Kasumi-1 (cell line): ENCODE measurements at places on chromosomes 1 and 21.
A peak's percentile ranks its signal among the peaks of the same experiment; 100 is the strongest.

DNA sequence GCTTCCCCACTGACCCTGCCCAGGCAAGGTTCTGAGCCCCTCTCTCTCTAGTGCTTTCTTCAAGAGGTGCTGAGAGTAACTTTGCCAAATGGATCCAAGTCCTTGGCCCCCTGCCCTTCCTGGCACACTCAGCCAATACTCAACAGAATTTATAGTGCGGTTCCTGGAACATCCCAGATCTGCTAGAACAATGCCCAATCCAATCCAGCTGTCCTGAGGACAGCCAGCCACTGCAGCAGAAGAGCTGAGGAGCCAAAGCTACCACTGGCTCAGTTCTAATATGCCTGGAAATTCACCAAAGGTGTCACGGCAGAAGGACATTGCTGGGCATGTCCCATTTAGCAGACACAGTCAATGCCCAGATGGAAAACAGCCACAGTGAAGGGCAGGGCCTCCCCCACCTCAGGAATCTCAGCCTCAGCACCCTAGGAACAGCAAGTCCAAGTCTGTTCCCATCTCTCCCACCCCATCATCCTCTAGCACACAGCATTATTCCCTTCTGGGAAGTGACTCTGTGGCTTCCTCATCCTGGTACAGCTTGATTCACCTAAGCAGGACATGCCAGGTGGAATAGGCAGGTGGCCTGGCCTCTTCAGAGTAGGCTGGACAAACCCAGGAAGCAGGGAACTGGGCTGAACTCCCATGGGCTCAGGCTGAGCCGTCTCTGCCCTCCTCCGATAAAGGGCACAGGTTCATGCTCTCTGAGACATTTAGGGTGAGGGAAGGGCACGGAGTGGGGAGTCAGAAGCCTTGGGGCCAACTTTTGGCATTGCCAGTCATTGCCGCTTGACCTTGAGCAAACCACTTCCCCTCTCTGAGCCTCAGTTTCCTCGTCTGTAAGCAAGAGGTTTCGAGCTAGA is 24.6 kb downstream of the PMVK start:
- no peak for DNase-seq

- no peak for DNase-seq
Measured at GRCh38 chr1:203325418-203326091, 20.2 kb downstream of the BTG2 start.

DNA sequence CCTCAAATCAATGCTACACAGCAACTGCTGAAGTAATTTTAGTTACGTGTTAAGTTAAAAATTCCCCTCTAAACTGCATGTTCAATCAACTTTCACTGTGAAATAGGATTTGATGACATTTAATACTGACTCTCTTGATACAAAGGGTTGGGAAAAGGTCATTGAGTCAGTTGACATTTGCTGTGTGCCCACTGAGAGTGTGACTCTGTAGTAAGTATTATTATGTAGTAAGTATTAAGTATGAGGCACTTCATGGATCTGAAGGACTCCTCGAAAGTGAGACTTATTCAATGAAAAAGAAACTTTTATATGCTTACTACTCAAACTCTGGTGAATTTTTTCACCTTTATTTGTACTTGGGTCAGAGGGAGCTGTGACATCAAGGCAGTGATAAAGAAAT is 83.1 kb upstream of the S1PR1 start:
- no peak for DNase-seq

- no peak for DNase-seq
Measured at GRCh38 chr21:38459490-38459889, 38.8 kb downstream of the ERG start.

- peak; percentile 85 for DNase-seq
Measured at GRCh38 chr21:15732290-15732995, 2.7 kb downstream of the USP25 start.

DNA sequence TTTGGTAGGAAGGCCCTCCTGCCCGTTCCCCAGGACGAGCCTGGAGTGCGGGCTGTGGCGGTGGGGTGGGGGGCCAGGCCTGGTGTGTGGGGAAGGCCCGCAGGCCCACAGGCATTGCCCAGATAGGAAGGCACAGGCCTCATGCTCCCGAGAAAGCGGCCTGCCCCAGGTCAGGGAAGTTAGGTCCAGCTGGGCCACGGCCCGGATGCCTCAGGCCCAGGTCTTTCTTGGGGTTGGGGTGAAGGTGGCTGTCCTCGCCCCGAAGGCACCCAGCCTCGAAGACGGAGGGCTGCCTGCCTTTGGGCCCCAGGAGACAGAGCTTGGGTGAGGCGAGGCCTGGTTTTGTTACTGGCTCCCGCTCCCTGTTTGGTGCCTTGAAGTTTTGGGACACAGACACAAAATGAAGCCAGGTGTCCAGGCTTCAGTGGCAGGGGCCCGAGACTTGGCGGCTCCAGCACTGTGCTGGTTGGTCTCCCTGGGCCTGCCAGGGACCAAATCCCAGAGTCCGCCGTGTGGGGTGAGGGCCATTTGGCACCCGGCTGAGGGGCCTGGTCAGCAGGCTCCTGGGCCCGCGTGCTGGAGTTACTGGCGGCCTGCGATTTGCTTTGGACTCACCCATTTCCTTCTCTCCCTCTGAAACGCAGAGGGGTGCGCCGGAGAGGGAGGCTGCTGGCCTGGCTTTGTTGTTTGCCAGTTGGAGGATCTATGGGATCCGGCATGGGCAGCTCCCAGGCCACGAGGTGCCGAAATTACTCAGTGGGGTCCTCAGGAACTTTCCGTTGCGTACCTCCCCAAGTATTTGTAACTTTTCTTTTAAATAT is 2.0 kb downstream of the SKI start:
- no peak for DNase-seq

DNA sequence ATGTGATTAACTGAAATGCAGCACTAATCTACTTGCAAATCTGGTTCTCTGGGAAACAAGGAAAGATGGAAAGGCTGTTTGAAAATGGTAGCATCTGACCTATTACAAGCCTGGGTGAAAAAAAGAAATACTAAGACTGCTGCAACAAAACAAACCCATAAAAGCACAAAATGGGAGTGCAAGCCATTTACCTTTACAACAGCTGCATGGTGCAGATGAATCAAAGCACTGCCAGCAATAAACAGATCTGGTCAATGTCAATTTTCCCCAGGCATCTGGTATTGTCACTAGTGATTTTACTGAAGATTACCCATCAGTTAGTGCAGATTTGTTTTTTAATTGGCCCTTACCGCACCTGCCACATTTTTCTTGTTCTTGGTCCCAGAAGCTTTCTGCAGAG is 1341.7 kb downstream of the PLA2G4A start:
- DNase-seq, result no peak

DNA sequence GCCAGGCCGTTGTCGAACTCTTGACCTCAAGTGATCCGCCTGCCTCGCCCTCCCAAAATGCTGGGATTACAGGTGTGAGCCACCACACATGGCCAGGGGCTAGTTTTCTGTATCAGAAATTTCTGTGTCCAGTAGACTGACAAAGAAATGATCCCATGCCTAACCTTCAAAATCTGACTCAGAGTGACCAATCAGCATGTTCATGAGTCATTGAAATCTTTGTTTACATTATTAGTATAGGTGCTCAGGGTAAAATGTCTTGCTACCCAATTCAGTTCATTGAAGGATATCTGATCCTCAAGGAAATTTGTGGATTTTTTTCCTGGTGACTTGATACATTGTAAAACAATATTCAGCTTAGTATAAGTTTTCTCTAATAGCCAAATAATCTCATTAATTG is 11.0 kb upstream of the LDLRAD2 start:
- DNase-seq, result no peak

- no peak for DNase-seq
Measured at GRCh38 chr1:61140778-61141177, 58.4 kb downstream of the NFIA start.

GRCh38 chr1:75671708-75672107 is 52.8 kb upstream of the ACADM start:
- DNase-seq, result no peak

GRCh38 chr1:245118806-245119205 is 36.0 kb upstream of the KIF26B start:
- DNase-seq, result no peak

DNA sequence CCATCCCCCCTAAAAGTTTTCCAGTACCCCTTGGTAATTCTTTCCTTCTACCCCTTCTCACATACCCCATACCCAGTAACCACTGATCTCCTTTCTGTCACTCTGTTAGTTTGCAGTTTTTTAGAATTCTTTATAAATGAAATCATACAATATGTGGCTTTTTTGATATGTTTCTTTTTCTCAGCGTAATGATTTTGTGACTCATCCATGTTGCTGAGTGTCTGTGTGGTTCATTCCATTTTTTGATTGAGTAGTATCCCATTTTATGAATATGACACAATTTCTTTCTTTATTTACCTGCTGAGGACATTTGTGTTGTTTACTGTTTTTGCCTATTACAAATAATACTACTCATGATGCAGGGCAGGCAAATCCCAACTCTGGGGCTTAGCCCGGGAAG is 1605.3 kb downstream of the BRINP3 start:
- DNase-seq, result no peak

GRCh38 chr1:244075247-244075722 is 24.2 kb downstream of the ZBTB18 start:
- DNase-seq, result no peak

DNA sequence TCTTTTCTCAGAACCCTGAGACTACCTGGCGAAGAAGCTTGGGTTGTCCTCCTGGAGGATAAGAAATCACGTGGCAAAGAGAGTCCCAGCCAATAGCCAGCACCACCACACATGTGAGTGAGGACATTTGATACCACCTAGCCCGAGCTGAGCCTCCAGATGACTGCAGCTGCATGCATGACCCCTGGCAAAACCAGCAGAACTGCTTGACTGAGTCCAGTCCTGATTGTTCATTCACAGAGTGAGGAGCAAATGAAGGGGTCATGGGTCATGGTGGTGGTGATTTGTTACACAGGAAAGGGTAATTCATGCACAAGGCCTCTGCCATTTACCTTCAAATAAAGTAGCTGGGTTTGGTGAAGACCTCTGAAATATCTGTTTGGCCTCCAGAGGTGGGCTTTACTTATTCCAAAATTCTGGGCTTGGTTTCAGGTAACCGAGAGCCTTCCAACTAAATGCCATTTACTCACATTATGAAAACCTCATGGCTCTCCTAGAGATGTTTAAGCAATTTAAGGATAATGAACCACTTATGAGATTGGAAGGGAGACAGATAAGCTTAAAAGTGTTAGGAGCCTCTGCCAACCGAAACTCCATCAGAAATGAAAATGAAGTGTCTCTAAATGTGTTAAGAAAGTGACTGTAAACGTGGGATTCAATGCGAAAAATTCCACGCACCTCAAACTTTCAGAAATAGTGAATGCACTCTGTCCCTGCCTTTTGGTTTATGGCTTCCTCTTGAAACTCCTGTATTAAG is 163.3 kb downstream of the SLC35F3 start:
- DNase-seq, result no peak

DNA sequence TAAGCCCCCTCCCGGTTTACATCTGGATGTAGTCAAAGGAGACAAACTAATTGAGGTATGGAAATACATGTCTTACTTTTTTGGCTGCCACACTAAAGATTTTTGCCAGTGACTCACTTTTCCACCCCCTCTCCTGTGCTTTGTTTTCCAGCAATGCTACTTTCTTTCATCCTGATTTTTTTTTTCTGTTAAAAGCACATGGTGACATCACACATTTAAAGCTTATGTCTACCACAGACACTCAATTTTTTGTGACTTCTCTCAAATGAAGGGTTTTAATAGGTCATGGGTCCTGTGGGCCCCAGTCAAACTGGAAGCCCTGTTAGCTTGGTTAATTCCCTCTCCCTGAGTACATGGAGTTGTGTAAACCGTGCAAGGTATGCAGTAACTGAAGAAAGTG is 2.2 kb downstream of the PPP1R8 start:
- no peak for DNase-seq

GRCh38 chr1:181141431-181141910 is 53.0 kb downstream of the IER5 start:
- DNase-seq, result no peak

DNA sequence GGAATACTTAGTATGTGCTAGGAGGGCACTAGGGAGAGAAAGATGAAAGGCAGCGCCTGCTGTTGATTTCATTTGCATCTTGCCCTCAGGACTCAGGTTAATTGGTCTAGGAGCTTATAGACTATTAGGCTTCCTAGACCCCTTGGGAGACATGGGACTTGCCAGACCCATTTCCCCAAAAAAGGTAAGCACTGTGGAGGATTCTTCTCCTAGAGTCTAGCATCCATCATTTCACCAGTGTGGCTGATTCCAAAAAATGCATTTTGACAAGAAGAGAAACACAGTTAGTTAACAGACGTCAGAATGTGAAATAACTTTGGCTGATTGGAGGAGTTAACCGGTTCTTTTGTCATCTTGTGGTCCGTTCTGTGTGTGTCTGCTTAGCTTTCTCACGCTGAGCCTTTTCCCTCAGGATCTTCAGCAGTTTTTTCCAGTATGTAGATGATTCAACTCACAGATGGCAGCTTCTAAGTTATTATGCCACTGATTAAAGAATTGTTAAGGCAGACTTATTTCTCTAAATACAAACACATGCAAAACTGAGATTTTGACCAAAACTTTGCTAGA is 108.8 kb downstream of the KIF26B start:
- no peak for DNase-seq

DNA sequence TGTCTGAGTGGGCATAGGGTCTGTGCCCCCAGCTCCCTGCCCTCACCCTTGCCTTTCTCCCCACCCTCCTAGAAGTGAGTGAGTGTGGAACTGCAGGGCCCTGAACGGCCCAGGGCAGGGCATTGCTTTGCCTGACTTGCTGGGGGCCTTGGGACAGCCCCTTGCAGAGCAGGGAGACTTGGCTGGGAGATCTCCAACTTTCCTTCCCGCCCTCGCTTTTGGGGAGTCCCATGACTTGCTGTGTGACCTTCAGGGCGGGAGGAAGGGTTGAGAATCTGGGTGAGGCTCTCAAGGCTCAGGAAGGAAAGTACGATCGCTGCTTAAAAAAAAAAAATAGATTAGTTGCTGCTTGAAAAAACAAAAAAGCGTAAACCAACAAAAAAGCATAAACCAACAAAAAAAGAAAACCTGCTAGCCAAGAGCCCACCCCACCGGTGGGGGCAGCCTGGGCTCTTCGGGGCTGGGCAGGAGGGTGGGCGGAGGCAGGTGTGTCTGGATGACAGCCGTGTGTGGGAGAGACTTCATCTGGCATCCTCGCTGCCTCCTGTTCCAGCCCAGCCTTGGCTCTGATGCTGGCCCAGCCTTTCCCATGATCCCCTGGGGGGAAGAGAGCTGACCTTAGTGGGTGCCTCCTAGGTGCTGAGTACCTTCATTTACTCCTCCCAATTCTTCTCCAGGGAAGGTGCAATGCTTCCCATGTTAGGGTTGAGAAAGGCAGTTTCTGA is 6.5 kb downstream of the NBL1 start:
- no peak for DNase-seq

- DNase-seq, result no peak
Measured at GRCh38 chr1:48536477-48536876, 64.5 kb upstream of the SPATA6 start.

- DNase-seq, result no peak
Measured at GRCh38 chr1:208500375-208500774, 256.2 kb upstream of the PLXNA2 start.

GRCh38 chr1:35439626-35440025 is 117.6 kb downstream of the KIAA0319L start:
- no peak for DNase-seq

DNA sequence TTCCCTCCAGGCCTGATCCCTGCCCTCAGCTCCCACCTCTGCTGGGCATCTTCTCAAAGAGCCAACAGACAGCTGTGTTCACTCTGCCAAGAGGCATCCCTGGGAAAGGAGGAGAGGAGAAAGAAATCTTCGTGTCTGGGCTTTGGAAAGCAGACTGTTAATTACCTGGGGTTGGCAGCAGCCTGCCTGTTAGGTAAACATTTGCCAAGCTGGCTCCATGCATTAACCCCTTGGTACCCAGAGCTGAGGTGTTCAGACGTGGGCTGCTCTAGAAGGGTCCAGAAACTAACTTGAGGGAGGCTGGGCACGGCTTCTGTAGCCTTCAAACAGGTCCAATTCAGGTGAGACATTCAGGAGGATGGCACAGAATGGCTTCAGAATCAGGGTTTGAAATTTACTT is 8.7 kb upstream of the EXTL1 start:
- no peak for DNase-seq
